ENCODE measurements at places on chromosomes 2 and 18. TPM values are rescaled to one million over a fixed set of nuclear protein-coding genes. Genes with fewer than 3 reads are reported as not detected.

CD207 gene
- not detected for total RNA-seq

PLEKHH2 gene
- 2.8 TPM for total RNA-seq

ASAP2 gene
- 0.10 TPM for total RNA-seq

MC2R gene
- total RNA-seq = not detected

CFC1 gene
- total RNA-seq = not detected

NEB gene
- total RNA-seq = 1.9 TPM

ALK gene
- not detected for total RNA-seq

FAM110C gene
- 0.16 TPM for total RNA-seq

HOXD1 gene
- total RNA-seq = not detected

DNA sequence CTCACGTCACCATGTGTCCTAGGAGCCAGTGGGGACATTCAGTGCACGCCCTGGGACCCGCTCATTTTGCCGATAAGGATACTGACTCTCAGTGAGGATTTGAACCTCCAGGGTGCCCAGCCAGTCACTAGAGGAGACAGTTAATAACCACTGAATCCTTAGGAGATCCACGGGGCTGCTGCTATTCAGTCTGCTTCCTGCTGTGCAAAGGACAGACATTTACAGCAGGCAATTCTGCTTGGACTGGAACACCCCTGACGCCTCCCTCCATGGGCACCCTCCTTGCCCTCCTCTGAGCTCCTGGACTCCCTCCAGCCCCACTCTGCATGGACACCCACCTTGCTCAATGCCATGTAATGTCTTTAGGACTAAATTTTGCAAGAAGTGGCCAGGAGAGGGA is 265.5 kb downstream of the EIPR1 start:
- no peak for DNase-seq

GRCh38 chr18:55869556-55870501 is 281.8 kb upstream of the TCF4 start:
- no peak for DNase-seq

DNA sequence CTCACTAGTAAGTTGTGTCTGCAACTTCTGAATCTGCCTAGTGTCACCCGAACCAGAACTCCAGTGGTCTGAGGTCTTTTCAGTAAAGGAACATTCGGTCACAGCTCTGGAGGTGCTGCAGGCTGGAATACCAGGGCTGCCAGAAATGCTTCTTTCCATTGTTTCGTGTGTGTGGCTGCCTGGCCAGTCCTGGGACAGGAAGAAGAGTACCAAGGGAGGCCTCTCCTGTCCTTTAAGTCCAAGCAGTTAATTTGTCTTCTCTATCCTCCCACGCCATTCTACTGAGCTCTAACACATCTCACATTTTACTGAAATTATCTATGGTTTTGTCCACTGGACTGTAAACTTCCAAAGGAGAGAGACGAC is 196.0 kb downstream of the LNPK start:
- DNase-seq = no peak

DNA sequence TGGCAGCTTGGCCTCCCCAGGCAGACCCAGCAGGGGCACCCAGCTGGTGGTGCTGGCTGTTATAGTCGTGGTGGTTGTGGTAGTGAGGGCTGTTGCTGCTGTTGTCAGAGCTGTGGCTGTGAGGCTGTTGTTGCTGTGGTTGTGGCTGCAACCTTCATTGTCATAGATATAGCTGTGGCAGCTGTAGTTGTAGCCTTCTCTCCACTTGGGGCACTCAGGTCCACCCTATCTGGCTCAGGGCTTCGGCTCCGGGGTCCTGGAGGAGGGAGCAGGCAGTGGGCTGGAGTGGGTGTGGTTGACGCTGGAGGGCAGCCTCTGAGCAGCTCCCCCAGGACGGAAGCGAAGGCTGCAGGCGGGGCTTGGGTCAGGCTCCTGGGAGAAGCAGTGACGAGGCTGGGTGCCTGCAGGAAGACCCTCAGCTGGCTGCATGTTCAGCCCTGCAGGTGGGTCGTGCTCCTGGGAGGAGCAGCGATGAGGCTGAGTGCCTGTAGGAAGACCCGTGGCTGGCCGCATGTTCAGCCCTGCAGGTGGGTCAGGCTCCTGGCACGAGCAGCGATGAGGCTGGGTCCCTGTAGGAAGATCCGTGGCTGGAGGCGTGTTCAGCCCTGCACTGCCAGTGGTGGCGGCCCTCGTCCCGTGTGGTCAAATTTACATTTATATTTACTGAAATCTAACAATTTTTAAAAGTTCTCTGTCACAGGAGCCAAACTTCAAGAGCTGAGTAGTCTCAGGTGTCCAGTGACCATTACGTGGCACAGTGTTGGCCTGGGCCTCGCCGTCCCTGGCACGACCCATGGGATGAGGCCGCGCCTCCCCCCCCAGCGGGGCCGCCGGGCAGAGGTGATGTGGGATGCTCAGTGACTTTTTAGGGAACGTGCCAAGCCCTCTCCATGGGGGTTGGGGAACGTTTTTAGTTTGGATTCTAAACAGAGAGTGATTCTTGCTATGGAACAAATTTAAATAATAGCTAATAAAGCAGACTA is 79.2 kb upstream of the PXDN start:
- DNase-seq = no peak

DNA sequence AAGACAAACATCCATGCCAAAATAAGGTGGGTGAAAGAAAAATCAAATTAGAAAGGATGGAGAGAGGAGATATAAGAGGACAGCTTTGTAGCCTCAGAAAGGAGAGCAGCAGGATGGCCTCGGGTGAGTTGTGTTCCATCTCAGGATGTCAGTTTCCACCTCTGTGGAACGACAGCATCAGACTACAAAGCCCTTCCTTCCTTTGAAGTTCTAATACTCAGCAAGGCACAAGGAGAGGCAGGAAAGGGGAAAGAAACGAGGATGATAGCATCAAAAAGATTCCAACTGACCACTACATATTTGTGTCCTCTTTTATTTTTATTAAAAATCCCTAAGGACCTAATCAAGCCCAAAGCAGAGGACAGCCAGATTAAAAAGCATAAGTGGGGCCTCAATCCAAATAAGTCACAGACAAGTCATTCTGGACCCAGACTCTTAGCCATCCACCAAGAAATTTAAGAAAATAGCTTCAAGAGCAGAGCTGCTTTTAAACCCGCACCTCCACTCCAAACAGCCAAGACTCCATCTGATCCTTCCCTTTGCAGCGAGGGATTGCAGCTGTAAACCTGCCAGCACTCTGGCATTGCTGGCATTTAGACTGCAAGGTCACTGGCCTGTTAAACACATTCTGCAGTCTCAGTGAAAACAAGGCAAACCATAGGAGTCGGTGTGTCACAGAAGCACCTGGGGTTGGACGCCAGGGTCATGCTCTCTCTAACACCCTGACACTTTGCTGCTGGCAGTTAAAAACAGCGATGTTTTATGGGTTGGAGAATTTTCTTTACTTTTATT is 314.5 kb upstream of the CHAC2 start:
- DNase-seq = no peak

GRCh38 chr18:39672171-39672570 is 2106.6 kb upstream of the CELF4 start:
- no peak for DNase-seq

DNA sequence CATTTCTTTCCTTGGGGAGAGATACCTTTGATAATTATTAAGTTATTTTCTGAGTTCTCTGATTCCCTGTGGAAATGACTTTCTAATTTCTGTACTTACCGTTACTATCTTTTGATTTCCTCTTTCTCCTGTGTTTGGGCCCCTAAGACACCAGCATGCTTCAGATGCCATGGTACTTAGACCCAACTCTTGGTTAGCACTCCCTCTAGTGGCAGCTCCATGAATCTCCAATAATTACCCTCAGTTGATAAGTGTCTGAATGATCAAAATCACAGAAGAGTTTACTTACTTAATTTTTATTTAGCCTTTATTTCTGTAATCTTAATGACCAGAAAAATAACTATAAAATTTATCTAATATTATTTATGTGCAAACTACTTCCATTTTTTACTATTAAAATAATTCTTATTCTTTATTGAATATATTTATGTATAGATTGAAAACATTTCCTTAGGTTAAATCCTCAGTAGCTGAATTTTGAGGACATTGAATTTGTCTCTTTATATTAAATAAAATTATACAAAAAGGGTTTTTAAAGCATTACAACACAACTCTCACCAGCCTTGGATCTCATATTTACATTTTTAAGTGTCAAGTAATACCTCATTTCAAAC is 300.4 kb downstream of the KCNS3 start:
- no peak for DNase-seq

DNA sequence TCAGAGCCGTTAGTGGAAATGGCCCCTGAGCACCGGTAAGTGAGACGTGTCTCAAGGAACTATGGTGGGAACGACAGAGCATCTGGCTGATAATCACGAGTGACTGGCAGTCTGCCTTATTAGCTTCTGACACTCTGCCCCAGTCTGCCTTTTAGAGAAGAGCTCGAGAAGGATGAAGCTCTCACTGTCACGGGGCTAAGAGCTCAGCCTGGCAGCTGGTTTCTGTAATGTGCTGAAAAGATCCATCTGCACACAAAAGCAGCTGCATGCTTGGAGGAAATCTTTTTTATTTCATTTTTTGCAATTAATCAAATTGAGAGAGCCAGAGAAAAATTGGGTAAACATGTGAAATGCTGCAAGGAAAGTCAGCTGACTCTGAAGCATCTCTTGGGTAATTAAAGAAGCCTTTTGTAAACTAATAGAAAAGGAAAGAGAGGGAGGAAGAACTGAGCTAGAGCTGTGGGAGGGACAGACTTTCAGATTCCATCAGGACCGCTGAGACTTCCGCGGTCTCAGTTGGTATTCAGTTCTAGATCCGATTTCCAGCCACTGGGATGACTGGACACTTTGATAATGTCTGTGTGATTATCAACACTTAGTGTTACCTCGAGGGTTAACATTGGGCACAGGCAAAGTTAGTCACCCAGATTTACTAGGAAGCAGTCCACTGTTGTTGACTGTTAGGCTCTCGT is 24.4 kb downstream of the MBP start:
- DNase-seq = no peak

- no peak for DNase-seq
Observed at GRCh38 chr2:98394595-98395153, 48.4 kb downstream of the CNGA3 start.

GRCh38 chr2:64832936-64833335 is 156.3 kb upstream of the SLC1A4 start:
- no peak for DNase-seq

GRCh38 chr2:11573418-11574175 is 39.8 kb downstream of the GREB1 start:
- no peak for DNase-seq

DNA sequence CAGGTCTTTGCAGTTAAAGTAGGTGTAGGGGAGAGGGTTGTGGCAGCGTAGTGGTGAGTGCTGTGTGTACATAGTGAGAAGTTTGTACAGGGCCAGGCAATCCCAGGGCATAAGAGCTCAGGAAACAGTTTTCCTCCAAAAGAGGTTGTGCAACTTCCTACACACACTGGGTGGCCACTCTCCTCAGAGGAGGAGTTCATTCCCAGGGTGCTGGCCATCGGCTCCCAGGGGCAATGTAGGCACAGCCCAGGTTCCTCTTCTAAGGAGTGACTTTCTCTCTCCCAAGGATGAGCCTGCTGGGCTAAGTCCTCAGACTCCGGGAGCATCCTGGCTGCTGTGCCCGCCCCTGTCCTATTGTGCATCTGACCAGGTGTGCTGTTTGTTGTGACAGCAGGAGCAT is 3.0 kb downstream of the ACOXL start:
- DNase-seq = no peak

GRCh38 chr2:49940626-49941025 is 786.3 kb upstream of the FSHR start:
- no peak for DNase-seq

DNA sequence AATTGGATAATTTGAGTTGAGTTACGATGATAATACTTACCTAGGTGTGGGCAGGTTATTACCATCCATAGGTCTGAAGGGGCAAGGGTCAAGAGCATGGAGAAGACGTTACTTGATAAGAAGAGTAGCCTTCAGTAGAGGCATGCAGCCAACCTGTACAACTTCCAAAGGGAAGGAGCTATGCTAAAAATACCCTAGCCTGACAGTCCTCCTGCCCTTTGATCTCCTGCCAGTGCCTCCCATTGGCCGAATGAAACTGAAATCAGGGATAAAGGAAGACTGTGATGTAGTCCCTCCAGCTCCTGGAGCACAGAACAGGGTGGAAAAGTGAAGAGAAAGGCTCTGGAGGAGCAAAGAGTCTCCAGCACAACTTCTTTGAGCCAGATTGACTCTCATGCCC is 487.4 kb downstream of the ADCYAP1 start:
- DNase-seq = no peak

GRCh38 chr18:78722386-78722785 is 257.2 kb upstream of the SALL3 start:
- DNase-seq = no peak

DNA sequence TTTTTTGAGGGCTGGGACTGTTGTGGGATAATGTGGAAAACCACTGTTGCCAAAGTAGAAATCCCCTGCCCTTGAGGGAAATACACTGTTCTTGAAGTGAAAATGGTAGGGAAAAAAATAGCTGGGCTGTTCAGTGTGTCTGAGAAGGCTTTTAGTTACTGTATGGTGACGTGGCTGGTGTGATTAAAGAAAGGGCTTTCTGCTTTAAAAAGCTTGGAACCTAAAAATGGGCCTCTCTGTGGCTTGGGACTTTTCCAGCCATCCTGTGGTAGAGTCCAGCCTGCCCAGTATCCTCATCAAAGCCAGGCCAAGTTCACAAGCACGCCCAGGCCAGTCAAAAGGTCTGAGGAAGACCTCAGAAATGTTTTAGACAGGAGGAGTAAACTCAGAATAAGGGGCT is 6.8 kb downstream of the MGAT5 start:
- DNase-seq = no peak

All from naive thymus-derived CD4-positive, alpha-beta T cell (primary cell).